IPS DF 19.7 (cell line): ENCODE measurements at places on chromosomes 7 and 10.

GRCh38 chr7:98334081-98334480 is 52.6 kb downstream of the BRI3 start:
- no peak for DNase-seq

DNA sequence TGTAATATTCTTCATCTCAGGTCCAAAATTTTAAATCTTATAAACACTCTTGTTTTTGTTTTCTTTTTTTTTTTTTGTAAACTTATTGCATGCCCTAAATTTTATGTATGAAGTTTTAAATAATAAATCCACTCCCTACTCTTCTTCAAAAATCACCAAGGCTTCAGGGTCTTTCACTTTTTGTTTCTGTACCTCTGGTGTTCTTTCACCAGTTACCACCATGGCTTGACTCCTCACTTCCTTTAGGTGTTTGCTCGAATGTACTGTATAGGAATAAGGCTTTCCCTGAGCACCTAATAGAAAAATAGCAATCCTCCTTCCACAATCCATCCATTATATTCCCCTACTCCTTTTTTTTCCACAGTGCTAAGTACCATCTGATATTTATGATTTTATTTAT is 962.8 kb upstream of the POT1 start:
- DNase-seq = no peak

DNA sequence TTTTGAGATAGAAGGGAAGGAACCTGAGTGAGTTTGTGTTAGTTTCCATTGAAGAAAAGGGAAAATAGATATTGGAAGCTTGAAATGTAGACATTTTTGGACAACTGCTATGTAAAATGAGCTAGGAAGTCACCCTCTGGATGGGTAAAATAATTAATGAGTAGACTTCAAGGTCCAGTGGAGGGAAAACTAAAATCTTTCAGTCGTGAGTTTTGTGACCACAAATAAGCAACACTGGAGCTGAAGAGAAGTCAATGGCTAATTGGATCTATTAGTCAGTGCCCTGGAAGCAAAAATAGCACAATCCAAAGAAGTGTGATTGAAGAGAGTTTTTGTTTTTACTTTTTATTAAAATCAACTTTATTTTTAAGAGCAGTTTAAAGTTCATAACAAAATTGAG is 123.4 kb downstream of the MYO3A start:
- DNase-seq = no peak

DNA sequence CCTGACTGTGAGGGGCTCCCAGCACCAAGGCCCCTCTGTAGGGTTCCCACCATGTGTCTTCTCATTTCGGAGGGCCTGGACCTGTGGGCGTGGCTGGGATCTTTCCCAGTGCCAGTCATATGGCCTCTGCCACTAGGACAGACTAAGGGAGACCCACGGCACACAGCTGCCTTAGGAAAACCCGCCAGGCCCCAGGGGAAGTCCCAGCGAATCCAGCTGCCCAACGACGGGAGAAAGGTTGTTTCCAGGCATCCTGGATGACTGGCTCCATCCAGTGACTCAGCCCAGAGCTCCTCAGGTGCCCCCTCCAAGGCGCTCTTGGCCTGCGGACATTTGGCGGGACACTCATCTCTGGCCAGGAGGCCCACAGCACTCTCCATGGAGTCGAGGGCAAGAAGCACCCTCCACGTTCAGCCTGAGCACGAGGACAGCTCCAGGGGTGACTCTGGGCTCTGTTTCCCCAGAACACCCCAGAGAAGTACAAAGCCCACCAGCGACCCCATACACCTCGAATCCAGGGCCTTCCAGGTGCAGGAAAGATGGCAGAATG is 39.9 kb downstream of the PWWP2B start:
- no peak for DNase-seq

DNA sequence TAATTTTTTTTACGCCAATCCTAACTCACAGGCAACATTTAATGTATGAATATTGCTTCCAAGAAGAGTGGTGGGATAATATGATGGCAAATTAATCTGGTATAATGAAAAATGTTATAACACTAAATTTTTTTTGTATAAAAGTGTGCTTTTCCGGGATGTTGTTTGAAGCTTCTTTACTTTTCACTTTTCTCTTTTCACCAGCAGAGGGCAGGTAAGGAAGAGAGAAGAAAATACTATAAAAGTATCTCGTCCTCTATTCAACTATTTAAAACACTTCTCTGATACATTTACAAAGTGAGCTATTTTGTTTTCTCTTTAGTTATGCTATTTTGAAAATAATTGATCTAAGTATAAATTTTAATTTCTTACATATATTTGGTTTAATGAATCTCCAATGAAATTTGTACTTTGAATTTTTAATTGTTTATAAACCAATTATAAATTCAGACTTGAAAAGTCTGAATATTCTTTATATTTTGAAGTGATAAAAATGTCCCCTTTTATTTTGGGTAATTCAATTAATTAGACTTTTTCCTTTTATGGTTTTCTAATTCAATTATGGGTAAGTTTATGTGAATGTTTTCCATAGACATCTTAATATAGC is 20.7 kb upstream of the CFTR start:
- DNase-seq = no peak

DNA sequence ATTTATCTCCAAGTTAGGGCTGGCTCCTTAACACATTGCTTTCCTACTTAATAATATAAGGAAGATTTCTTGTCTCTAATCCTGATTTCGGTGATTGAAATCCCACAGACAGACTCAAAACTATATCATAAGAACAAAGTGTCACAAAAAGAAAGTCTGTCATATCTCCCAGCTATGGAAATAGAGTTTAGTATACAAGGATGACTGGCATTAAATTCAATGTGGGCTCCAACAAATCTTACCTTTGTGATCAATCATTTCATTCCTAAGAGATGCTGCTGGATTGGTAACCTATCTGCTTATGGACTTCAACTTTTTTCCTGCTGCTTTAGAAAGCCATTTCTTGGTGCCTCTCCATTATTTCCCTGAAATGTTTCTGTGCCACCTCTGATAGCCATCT is 39.5 kb upstream of the ZRANB1 start:
- DNase-seq = no peak

- no peak for DNase-seq
Observed at GRCh38 chr7:32062150-32062549, 8.1 kb downstream of the PDE1C start.

GRCh38 chr7:81206217-81206616 is 287.4 kb upstream of the SEMA3C start:
- no peak for DNase-seq

DNA sequence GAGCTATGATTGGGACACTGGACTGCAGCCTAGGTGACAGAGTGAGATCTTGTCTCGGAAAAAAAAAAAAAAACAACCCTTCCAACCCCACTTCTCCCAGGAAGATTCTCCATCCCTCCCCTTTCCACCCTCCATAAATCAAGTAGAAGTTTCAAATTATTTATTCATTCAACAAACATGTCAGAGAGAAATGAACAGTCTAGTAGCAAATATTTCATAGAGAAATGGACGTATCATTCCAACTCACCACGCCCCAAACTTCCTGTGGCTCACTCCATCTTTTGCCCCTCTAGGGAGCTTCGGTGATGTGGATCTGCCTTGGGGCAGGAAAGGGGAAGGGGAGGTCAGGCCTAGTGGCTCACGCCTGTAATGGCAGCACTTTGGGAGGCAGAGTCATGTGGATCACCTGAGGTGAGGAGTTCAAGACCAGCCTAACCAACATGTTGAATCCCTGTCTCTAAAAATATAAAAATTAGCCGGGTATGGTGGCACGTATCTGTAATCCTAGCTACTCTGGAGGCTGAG is 638 bp upstream of the TRAPPC14 start:
- no peak for DNase-seq

DNA sequence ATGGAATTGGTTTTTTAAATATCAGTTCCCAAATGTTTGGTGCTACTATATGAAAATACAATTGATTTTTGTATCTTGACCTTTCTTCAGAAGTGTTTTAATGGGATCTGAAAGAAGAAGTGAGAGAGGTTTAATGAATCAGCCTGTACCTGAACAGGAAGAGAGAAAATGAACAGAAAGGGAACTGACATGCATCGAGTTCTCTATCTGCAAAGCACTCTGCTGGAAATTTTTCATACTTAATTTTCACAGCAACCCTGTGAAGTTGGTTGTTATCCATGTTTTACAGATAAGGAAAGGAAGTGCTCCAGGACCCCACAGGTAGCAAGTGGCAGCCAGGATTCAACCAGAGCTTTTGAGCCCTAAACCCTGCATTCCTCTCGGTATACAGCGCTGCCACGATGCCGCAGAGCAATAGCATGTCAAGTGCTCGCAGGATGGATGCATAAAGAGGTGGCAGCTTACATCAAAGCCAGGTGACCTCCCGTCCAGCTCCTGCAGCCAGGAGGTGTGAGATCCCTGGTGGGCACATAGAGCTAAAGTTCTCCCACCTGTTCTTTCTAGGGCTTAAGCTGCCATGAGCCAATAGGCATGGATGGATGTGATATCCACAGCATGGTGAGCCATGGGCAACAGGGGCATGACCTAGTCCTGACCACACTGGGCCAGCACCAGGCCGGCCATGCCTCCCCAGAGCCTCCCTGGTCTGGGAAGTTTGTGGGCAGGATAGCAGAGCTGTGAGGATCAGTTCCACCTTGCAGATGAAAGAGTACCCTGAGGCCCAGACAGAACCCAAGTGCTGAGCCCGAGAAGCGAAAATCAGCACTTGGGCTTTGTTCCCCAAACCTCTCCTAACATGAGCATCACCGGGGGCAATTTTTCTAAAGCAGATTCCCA is 57.2 kb downstream of the CALML3 start:
- no peak for DNase-seq

- DNase-seq = no peak
Observed at GRCh38 chr10:32851301-32851700, 106.7 kb downstream of the ITGB1 start.

GRCh38 chr10:71812016-71812912 is 38.8 kb downstream of the PSAP start:
- no peak for DNase-seq

- DNase-seq = no peak
Observed at GRCh38 chr7:75996476-75996875, 2.1 kb upstream of the TMEM120A start.

DNA sequence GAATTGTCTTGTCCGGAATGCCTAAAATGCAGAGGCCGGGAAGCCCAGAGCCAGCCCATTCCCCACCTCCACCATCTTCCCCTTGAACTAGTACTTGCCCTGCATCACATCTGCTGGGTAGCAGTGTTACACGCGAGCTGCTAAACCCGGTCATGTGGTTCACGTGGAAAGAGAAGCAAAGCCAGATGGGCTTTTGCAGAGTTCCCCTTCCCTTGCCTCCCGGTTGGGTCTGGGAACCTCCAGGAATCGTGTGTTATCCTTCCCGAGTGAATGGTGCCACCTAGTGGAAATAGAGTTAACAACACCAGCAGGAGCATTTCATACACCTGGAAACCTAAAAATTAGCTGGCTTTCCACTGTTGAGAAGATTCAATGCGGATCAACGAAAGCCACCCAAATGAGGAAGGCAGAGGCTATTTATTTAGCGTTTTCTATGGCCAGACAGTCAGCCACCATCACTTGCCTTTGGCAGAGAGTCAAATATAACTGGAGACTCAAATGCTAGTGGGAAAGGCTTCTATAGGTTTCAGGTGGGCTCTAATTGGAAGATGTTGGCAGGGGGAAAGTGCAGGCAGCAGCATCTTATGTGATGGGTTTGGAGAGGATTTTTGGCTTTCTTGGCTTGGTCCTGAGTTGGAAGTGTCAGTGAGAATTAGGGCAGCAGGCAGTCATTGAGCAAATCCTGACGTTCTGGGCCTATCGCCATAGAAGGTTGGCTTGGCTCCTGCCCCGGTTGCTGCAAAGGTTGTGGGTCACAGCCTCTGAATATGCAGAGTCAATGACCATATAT is 12.9 kb upstream of the DENND2A start:
- DNase-seq = no peak
